Posterior vena cava (tissue), 2 donors: ENCODE measurements at places on chromosomes 5 and 9. TPM values are rescaled to one million over a fixed set of nuclear protein-coding genes. Genes with fewer than 3 reads are reported as not detected.

GRCh38 chr5:14197056-14197455, 53.9 kb downstream of the TRIO start:
- no peak for DNase-seq

GRCh38 chr5:157976429-157976828, 117.5 kb upstream of the CLINT1 start:
- no peak for DNase-seq

- no peak for DNase-seq
Measured at GRCh38 chr9:101138509-101138908, 110.0 kb downstream of the PLPPR1 start.

- DNase-seq = no peak
Measured at GRCh38 chr9:136694872-136695247, 7.6 kb upstream of the AGPAT2 start.

DNA sequence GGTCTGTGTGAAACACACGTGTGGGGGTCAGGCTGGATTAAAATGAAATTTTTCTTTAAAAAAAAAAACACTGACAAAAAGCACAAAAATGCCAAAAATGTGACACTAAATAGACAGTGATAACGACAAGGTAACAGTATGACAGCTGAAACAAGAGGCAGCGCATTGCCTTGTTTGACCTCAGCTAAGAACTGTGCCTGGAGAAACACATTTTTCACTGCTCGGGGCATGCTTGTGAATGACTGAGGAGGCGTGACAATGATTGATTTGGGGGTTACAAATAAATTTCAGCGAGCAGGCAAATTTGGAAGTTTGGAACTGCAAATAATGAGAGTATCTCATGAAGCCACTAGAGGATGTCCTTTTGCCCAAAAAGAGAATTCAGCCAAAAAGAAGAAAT, 44.2 kb upstream of the SPATA31C2 start:
- no peak for DNase-seq

- no peak for DNase-seq
Measured at GRCh38 chr9:123445116-123445515, 89.1 kb downstream of the CRB2 start.

DNA sequence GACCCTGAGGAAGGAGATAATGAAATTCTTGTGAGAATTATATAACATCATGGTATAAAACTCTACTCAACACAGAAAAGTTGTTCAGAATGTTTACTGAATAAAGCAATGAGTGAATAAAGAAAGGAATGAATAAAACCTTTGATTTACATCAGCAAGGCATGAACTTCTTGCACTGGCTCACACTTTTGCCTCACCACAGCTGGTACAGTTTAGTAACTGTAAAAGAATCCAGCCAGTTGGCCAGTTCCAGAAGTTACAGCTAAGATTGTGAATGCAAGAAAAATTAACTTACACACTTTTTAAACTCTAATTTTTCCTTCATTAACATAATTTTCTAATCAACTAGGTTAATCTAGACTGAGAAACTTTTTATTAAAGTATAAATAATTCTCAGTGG, 490.9 kb downstream of the NFIB start:
- no peak for DNase-seq

GRCh38 chr5:151660616-151661495, 25.9 kb downstream of the SPARC start:
- DNase-seq = no peak

DNA sequence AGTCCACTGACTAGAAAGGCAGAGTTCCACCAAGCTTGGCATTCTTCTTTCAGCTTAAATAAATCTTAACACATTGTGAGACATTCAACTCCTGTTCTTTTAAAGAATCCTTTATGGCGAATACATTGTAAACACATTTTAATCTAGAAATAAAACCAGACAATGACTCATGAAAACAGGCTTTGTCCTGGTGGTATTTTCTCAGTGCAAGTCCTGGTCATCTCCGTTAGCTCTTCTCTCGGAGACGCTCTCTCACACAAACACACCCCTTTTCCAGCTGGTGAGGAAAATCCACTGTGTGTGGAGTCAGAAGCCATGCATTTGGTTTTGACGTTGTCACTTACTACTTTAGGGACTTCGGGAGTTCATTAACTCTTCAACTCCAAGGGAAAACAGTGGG, 140.4 kb downstream of the AUH start:
- no peak for DNase-seq

DNA sequence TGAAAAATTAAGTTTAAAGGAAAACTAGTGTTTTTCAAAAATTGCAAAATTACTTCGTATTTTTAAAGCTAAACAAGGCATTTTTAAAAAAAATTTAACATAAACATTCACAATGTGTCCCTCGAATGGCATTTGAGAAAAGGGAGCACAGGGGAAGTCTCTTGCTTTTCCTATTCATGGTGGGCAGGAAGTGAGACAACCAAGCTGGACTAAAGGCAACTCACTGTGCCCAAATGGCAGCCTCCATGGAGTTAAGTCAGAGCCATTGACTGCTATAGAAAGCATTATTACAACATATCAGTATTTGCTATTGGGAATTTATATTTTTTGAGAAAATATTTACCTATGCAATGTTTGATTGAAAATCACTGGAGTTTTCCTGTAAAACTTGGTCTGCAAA, 8.3 kb downstream of the HNRNPH1 start:
- peak; percentile 2 for DNase-seq

DNA sequence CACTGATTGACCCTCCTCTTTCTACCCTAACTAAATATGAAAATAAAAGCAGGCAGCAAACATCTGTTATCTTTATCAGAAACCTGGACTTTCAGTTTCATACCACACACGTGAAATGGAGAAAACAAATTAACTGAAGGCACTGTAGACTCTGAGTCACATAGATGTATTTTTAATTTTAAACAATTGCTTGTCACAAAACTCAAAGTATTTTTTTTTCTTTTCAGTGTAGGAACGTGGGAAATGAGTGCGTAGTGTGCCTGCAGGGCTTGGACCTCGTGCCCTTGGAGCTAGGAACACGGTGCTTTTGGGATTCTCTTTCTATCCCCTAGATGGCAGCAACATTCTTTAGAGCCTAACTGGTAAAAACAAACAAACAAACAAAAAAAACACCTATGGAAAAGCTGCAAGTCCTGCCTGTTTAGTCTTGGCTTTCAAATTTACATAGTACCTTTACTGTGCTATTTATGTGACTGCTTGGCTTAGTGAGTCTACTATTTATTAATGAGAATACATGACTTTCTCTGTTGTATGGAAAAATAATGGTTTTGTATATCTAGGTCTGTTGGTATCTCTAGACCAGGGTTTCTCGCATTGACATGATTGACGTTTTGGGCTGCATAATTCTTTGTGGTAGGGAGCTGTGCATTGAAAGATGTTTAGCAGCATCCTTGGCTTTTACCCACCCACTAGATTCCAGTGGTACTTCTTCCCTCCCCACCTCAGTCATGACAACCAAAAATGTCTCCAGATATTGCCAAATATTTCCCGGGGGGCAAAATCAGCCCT, 16.8 kb upstream of the ACTBL2 start:
- DNase-seq = no peak

- DNase-seq = no peak
Measured at GRCh38 chr5:145834554-145834916, 607 bp downstream of the PRELID2 start.

GRCh38 chr9:123642291-123643278, 286.6 kb downstream of the CRB2 start:
- no peak for DNase-seq

- no peak for DNase-seq
Measured at GRCh38 chr5:29796013-29796412, 1397.5 kb upstream of the CDH6 start.

DNA sequence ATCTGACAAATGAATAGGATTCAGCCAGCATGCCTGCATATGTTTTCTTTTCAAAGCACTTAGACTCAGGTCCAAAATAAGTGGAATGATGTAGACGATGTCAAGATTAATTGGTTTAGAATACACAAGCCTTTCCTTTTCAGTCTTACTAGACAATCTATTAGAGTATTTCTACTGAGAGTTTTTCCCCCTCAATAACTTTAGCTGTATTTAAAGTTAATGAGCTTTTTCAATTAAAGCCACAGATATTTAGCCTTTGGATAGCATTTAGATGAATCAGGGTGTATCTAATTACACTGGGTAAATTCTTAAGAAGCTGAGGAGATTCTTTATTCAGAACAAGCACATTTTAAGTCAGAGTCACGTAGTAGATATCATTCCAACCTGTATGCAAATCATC, 198.7 kb upstream of the MPDZ start:
- DNase-seq = no peak

GRCh38 chr9:132748450-132748849, 78.2 kb downstream of the GTF3C4 start:
- peak; percentile 15 for DNase-seq

- no peak for DNase-seq
Measured at GRCh38 chr5:142973932-142974331, 203.8 kb downstream of the ARHGAP26 start.

DNA sequence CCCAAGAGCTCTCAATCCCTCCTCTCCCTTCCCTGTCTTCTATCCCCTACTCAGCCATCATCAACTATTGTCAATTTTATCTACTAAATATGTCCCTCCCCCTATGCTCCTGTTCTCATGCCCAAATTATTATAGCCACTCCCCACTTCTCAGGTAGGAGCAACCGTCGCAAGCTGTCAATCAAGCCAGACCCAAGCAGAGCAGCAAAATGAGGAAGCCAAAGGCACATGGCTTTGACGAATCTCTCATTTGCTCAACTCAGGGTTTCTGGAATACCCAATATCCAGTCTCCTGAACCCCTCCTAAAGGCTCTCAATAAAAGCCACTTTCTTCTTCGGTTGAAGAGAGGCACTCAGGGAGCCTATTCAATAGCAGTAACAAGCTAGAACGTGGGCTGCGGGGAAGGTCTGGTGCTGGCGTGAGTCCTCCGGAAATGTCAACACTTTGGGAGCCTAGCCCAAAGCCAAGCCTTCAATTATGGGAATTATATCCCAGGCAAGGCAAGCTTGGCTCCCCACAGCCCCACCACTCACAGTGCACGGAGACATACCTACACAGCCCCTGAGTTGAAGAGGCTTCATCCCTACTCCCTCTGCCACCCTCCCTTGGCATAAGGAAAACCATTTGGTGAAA, 47.7 kb downstream of the SIL1 start:
- DNase-seq = no peak

- DNase-seq = no peak
Measured at GRCh38 chr5:133478199-133478985, 133.9 kb downstream of the FSTL4 start.

DNA sequence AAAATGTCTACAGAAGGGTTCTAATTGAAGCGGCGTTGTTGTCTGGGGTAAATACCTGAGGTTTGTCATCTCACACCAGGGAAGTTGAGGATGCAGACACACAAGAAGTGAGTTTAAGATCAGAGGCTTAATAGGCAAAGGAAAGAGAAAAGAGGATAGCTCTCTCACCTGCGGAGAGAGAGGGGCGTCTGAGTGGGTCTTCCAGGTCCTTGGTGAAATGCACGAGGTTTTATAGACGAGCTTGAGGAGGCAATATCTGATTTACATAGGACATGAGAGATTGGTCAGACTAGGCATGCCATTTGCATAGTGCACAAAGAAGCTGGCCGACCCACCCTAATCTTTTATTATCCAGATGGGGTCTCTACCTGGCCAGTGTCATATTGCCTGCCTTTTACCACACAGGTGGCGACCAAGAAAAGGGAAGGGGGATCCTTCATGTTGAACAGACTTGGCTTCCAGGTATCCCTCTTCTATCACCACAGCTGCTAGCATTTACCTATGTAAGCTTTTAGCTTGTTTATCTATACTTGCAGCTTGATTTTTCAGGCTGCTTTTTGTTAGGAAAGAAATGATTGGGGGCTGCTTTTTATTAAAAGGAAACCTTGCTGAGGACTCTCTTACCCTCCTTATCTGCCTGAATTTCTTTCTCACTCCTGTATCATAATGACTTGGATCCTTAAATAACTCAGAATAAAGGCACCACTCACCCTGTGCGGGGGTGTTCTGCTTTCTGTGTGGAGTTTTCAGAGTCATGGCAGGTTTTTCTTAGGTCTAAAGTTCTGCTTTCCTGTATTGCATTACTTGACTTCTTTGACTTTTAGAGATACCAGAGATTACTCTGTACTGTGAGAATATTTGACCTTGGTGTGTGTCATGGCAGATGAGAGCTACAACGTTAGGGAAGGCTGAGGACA, 9.4 kb upstream of the GLT6D1 start:
- DNase-seq = no peak

DNA sequence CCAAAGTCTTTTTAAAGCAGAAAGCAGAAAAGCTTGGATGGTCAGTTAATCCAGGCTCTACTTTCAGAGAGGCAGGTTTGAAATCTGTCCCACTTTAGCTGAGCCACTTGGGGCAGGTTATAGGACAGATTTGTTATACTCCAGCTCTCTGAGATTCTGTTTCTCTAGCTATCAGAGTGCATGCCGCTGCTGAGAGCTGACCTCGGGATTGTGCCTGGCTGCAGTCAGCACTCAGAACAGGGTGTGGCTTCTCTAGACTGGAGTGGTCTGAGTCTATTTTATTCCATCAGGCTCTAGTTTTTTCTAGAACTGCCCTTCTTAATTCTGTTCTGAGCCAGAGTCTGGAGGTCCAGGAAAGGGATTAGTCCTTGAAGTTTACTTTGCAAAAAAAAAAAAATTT, 67.7 kb downstream of the NDFIP1 start:
- no peak for DNase-seq

GRCh38 chr5:69224520-69224919, 10.2 kb upstream of the CDK7 start:
- no peak for DNase-seq

The PCDHB6 gene
- total RNA-seq = 0.95 TPM

The GRM6 gene
- not detected for total RNA-seq

The C9orf50 gene
- total RNA-seq = not detected

The KIF12 gene
- total RNA-seq = not detected

The ZNF883 gene
- total RNA-seq = 2.1 TPM

The GPR151 gene
- not detected for total RNA-seq
